ENCODE measurements at places on chromosomes 3 and 15.

DNA sequence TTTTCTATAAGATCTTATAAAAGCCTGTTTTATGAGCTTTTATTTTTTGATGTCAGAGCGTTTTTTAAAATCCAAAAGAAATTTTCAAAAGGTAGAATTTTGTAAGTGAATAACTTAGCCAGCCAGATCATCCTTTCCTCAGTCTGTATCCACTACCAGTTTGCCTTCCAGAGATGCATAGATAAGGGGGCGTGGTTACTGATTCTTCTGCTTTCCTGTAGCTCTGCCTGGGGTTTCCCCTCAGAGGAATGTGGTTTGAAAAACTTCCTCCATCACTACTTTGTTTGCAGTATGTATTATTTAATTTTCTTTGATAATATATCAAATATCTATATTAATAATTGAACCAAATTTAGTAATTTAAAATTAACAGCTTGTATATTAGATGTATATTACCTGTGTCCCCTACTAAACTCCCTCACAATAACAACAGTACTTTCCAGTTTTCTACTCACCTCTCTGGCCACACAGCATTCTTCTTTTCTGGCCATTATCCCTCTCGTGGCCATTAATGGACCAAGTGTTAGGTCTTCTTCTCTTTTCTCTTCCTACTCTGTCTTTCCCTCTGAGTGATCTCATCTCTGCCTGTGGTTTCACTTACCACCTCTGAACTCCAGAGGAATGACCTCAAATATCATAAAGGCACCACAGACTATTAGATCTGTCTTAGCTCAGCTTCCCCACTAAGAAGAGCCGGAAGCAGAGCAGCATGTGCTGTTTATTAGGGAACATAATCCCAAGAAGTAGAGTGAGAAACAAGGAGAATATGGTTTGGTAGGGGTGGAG, 239.7 kb downstream of the UBE2E2 start:
- DNase-seq: no peak

GRCh38 chr3:39651993-39652739, 157.2 kb upstream of the MYRIP start:
- no peak for DNase-seq

DNA sequence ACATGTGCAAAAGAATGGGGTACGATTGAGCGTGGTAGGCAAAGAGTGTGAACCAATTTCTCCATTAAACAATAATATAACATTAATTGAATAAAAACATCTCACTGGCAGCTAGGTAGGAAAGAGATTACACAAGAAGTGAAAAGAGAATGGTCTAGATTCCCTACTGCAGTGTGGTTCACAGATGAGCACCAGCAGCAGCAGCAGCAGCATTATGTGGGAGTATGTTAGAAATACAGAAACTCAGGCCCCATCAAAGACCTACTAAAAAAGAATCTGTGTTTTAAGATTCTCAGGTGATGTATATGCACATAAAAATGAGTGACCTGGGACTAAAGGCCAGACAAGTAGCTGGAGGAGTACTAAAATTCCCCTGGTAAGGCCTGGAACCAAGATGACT, 118.2 kb downstream of the ADAM10 start:
- DNase-seq: no peak

DNA sequence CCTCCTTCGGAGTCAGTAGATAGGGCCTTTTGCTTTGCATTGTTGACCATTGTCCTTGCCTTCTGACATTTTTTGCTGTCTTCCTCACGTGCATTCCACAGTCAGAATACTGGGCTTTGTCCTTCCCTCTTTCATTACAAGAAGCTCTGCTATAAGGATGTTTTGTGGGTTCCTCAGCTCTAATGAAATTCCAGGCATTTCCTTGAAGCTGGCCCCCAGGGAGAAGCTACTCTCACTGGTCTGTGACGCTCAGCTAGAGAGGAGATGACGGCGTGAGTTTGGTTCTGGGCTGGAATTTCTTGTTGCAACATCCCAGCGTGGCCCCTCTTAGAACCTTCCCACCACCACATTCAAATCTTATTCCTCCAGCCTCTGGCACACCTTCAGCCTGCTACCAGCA, 210.2 kb downstream of the TJP1 start:
- no peak for DNase-seq

DNA sequence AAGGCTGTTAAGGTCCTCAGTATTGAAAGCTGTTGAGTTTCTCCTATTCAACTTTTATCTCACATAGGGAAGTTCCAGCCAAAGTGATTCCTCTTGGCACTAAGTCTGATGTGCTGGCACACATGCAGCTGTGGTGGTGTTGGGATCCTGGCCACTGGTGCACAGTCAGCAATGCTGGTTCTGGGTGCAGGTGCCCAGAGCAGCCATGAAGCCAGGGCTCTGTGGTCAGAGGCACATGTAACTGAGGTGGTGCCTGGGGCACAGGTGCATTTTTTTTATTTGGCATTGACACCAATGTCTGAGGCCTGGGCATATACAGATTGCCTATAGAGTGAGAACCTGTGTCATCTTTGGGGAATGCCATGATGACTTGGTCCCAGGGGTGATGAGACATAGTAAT, 271.4 kb downstream of the POLQ start:
- DNase-seq: no peak

- no peak for DNase-seq
Observed at GRCh38 chr3:37811625-37812498, 49.8 kb upstream of the CTDSPL start.

DNA sequence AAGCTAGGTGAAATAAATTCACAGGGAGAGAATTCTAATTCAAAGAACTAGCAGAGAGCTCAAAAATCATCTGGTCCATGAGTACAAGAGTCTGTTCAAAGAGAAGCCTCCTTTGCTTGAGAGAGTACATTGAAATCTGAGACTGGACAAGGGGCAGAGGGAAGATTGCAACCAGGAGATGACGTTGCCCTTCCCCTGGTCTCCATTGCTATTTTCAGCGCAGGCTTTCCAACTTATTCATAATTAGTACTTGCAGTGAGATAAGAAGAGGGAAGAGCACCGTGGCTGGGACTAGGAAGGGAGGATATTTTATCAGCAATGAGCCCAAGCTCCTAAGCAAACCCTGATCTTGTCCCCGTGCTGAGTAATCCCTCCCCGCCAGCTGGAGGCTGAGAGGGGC, 251.8 kb upstream of the RORA start:
- no peak for DNase-seq

DNA sequence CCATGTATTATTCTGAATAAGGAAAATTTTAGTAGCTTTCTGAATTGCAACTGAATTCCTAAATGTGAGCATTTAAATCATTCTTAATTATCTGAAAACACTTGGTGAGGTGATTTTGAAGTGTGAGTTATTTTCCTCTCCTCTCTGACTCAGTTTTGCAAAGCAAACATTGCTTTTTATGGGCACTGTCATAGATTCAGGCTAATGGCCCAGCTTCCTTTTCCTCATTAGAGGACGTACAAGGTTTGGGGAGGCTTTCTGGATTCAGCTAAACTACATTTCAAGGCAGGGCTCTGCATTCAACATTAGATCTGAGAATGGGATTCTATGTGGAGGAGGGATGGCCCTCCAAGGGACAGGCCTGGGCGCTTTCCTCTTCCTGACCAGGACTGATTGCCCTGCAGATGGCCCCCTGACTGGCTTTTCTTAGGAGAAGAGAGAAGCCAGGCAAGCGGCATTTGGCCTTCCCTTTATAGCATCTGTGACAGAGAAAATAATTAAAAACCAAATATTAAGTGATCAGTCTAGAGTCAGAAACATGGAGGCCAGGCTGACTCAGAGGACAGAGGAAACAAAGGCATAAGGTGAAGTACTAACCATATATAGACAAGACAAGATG, 53.0 kb upstream of the STXBP5L start:
- DNase-seq: no peak

- no peak for DNase-seq
Observed at GRCh38 chr15:100777821-100778220, 101.8 kb upstream of the ALDH1A3 start.

GRCh38 chr3:38980938-38981337, 70.8 kb downstream of the SCN11A start:
- DNase-seq: no peak

GRCh38 chr3:120021523-120021922, 72.7 kb downstream of the GSK3B start:
- no peak for DNase-seq

GRCh38 chr15:78565951-78566774, 843 bp downstream of the CHRNA5 start:
- no peak for DNase-seq

DNA sequence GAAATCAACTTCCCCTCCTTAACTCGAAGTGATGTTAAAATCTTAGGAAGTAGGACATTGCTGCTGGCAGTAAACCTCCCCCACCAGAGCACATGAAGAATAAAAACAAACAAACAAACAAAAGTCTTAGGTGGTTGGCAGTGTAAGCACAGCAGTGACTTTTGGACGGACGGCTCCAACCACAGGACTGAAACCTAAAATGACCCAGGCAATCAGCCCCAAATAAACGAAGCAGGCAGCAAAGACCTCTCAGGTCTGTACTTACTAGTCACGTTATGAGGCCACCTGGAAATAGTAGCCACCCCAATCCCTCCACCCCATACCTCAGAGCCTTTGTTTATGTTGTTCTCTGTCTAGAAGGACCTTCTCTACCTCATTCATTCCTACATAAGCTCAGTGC, 33.5 kb upstream of the HES1 start:
- no peak for DNase-seq

DNA sequence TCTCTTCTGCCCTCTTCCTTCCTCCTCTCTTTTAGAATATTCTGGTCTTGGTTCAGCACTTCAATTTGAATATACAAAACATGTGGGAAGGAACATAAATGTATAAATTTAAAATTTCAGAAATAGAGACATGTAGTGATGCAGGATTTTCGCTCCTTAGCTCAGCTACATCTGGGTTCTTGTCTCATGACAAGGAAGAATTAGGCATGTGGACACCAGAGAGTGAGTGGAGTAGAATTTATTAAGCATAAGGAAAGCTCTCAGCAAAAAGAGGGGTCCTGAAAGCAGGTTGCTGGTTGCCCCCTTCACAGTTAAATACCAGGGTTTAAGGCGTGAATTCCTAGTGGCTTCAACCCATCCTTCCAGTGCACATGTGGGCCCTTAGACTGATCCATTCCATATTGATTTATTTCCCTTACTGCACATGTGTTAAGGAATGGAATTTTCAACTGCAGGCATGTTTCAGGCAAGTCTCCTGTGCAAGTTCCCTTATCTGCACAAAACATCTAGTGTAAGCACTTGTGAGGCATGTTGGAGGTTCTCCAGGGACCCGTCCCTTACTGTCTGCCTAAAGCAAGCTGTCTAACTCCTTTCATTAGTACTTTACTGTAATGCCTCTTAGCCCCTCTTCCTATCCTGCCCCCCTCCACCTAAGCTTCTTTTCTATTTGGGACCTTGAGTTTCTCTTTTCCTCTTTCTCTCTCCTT, 133.2 kb upstream of the STRIT1 start:
- DNase-seq: no peak

GRCh38 chr3:172707030-172707429, 3.8 kb downstream of the NCEH1 start:
- DNase-seq: no peak

- no peak for DNase-seq
Observed at GRCh38 chr15:60419753-60420152, 22.0 kb upstream of the ANXA2 start.

GRCh38 chr15:38176155-38176554, 76.5 kb upstream of the SPRED1 start:
- no peak for DNase-seq

GRCh38 chr3:71226565-71227269, 356.8 kb downstream of the FOXP1 start:
- DNase-seq: no peak

DNA sequence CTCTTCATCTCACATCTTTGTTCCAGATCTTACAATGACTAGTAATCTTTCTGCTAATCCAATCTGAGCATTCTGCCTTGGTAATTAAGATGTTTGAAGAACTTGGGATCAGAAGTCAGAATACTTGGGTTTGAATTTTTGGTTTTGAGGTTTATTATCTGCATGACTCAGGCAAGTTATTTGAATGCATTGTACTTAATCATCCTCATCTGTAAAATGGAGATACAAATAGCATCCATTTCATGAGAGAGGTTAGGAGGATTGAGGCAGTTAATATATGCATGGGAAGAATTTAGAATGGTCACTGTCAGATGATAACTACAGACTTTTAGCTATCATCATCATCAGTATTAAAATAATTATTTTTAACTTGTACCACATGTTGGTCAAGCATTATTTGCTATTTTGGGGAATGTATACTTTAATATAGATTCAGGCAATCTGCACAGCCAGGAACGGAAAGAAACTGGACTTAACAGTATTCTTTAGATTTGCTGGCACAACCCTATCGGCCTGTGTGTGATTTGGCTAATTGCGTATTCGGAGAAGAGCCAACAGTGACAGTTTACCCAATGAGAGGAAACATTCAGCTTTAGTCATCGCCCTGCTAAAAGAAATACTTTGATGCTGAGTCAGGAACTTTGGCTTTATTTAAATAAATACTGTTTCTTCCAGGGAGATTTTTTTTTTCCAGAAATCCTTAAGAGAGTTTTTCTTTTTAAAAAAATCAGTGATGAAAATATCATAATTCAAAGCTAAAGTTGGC, 600.0 kb downstream of the ROBO1 start:
- no peak for DNase-seq

GRCh38 chr3:46094506-46094905, 67.2 kb upstream of the XCR1 start:
- DNase-seq: no peak

DNA sequence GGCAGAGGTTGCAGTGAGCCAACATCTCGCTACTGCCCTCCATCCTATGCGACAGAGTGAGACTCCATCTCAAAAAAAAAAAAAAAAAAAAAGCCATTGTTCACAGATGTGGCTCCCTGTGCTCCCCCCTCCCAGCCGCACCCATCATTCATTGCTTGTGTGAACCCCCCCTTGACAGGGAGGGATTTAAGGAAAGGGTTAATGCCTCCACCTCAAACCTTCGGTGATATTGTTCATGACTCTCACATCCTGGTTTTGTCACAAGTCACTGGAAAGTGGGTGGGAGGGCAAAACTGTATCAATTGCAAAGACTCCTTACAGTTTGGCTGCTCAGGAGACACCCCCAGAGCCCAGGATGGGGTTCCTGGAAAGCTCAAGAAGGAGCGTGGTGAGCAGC, 7.7 kb downstream of the SLC6A6 start:
- DNase-seq: no peak

DNA sequence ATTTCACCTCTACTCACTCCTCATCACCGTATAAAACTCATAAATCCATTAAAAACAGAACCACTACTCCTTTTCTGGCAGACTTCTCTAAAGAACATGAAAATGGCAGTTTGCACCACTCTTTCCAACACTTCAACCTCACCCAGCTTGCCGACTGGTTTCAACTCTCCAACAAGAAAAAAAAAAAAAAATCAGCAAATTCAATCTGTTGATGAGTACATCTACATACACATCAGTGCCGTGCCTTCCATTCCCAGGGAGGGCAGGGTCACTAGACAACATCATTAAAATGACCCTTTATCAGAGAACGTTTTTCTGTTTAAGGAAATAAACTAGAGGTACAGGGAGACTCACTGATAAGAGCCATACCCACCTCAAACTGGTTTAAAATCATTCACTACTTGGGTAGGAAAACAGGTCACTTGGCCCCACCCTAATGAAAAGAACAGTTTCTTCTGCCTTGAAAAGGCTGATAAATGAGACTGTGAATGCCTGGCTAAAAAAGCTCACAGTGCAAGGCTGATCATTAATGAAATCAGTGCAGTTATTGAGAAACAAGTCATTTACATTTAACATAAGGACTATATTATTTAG, 6.0 kb downstream of the ANXA2 start:
- DNase-seq: no peak
